CD8-positive, alpha-beta memory T cell (primary cell): ENCODE measurements at places on chromosomes 5 and 9.

DNA sequence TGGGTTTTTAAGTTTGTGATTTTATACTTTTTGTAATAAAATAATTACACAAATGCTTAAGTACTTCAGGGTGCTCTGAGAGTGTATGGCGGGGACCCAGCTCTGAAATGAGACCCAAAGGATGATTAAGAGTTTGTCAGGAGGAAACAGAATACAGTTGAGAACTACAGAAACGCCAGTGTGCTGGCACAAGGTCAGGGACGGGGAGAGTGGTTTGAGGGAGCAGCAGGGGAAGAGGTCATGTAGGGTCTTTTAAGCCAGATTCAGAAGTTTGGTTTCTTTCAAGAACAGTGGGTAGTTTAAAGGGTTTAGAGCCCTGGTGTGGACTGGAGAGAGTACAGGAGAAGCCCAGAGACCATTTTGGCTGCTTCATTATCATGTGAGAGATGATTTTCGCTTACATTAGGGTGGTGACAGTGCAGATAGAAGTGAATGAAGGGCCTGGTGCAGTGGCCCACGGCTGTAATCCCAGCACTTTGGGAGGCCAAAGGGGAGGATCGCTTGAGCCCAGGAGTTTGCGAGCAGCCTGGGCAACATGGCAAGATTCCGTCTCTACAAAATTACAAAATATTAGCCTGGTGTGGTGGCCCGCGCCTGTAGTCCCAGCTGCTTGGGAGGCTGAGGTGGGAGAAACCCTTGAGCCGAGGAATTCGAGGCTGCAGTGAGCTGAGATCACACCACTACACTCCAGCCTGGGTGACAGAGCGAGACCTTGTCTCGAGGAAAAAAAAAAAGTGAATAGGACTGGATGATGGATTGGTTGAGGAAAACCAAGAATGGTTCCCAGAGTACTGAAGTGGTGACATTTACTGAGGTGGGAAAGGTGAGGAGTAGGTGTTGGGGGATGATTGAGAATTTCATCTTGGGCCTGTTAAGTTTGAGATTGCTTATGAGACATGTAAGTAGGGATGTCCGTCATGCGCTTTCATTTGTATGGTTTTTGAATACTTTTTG lies 1.4 kb upstream of the ETF1 start:
- no peak for DNase-seq

- no peak for DNase-seq
These were observed 188.9 kb downstream of the SLIT3 start for GRCh38 chr5:169112016-169112415.

GRCh38 chr5:163635631-163636030 lies 130.2 kb downstream of the MAT2B start:
- no peak for DNase-seq

GRCh38 chr5:119402081-119402480 lies 46.3 kb downstream of the TNFAIP8 start:
- no peak for DNase-seq

GRCh38 chr5:102988459-102988858 lies 131.5 kb downstream of the GIN1 start:
- DNase-seq = no peak

GRCh38 chr5:167903659-167904058 lies 387.8 kb upstream of the WWC1 start:
- no peak for DNase-seq

DNA sequence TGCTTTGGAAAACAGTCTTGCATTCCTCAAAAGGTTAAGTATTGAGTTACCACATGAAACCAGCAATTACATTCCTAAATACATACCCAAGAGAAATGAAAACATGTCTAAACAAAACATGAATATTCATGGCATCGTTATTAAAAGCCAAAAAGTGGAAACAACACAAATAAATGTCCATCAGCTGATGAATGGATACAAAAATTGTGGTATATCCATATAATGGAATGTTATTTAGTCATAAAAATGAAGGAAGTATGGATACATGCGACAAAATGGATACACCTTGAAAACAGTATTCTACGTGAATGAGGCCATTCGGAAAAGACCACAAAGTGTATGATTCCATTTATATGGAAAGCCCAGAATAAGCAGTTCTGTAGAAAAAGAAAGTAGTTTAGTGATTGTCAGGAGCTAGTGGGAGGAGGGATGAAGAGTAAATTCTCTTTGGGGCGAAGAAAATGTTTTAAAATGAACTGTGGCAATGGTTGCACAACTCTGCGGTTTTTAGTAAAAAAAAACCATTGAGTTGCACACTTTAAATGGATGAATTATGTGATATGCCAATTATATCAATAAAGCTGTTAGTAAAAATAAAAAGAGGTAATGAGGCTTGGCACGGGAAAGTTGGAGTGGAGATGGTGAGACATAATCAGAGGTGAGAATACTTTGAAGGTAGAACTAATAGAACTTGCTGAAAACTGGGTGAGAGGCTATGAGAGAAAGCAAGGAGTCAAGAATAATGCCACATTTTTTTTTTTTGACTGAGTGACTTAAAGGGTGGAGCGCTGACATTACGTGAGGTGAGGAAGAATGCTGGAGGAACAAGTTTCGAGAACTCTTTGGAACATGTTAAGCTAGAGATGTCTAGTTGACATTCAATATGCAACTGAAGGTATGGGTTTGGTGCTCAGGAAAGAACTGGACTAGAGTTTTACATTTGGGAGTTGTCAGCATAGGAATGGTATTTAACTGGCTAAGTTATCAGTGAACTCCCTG lies 194.9 kb upstream of the ZNF608 start:
- DNase-seq = no peak

DNA sequence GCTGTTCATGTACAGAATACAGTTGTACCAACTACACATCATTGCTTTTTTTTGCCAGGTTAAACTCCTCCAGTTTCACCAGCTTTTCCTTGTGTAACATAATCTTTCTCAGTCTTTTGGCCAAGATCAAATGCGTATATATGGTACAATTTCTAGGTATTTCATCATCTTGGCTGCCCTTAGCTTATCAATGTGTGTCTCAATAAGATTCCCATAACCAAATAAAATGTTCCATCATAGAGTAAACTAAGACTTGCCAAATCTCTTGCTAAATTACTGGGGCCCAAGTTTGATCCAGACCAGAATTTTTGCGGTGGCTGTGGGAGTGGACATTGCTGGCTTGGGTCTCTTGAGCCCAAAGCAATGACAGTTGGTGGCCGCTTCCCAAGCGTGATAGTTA lies 24.3 kb upstream of the ERBIN start:
- no peak for DNase-seq

DNA sequence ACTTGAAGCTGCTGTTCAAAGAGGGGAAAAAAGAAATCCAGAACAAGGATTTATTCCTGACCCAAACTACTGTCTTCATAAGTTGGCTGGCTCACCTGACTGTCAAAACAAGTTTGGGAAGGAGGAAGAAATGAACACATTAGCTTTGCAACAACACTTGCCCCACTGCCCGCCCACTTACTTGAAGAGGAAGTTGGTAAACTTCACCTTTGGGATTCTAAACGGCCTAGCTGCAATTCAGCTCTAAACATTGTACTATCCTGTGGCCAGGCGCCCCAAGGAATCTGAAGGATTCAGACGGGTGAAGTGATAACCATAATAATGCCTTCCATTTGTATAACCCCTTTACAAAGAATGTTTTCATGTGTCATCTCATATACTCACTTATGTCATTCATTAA lies 199.4 kb downstream of the ARRDC3 start:
- DNase-seq = no peak
